ENCODE measurements at places on chromosomes 5 and 9. TPM values are rescaled to one million over a fixed set of nuclear protein-coding genes. Genes with fewer than 3 reads are reported as not detected.

The ATOSB gene
- 9.2 TPM for total RNA-seq

The TAF11L5 gene
- total RNA-seq = not detected

The ASS1 gene
- 74.1 TPM for total RNA-seq

The TRIP13 gene
- 69.0 TPM for total RNA-seq

The UBLCP1 gene
- 8.9 TPM for total RNA-seq

The PROB1 gene
- 2.2 TPM for total RNA-seq

The MARVELD2 gene
- 12.5 TPM for total RNA-seq

The LSM11 gene
- total RNA-seq = 5.1 TPM

The GDA gene
- not detected for total RNA-seq

The CDX1 gene
- total RNA-seq = not detected

The IFNA13 gene
- not detected for total RNA-seq

The SPATA9 gene
- total RNA-seq = not detected

The FOCAD gene
- total RNA-seq = 35.1 TPM

The SCGB3A2 gene
- 0.51 TPM for total RNA-seq

The CACFD1 gene
- 10.0 TPM for total RNA-seq

The INSL4 gene
- not detected for total RNA-seq

The CDC25C gene
- total RNA-seq = 13.8 TPM

The ITK gene
- 0.58 TPM for total RNA-seq

The PCDHGB3 gene
- total RNA-seq = 1.2 TPM

The PCDHA2 gene
- total RNA-seq = not detected
